Tracheal epithelial cell (primary cell): ENCODE measurements at places on chromosomes 16 and 17. TPM values are rescaled to one million over a fixed set of nuclear protein-coding genes. Genes with fewer than 3 reads are reported as not detected.

Gene SNAI3
- total RNA-seq: under 0.01 TPM in 1 of 2 replicates, not detected in the other

Gene MYO15B
- 4.5 and 6.3 TPM in 2 replicates for total RNA-seq

Gene ASPA
- not detected in 2 replicates for total RNA-seq

Gene CACNG1
- not detected in 2 replicates for total RNA-seq

Gene CCL2
- total RNA-seq: 0.21 and 25.5 TPM in 2 replicates

Gene FOXL1
- total RNA-seq: 0.72 and 2.8 TPM in 2 replicates

Gene WNK4
- 0.96 TPM in 1 of 2 replicates, not detected in the other for total RNA-seq

Gene RPH3AL
- 6.5 and 9.6 TPM in 2 replicates for total RNA-seq

Gene IGF2BP1
- total RNA-seq: under 0.01 and 0.24 TPM in 2 replicates

Gene SRCIN1
- 0.24 and 1.7 TPM in 2 replicates for total RNA-seq

Gene AANAT
- total RNA-seq: not detected in 2 replicates

Gene AOC2
- 0.96 and 1.5 TPM in 2 replicates for total RNA-seq

Gene SDR42E2
- total RNA-seq: not detected in 2 replicates

Gene SOCS3
- 10.4 and 28.0 TPM in 2 replicates for total RNA-seq

Gene MSI2
- 23.2 and 29.9 TPM in 2 replicates for total RNA-seq

Gene WDR81
- 22.0 and 24.6 TPM in 2 replicates for total RNA-seq

Gene SHBG
- total RNA-seq: 0.43 and 0.48 TPM in 2 replicates

Gene FOXO3B
- total RNA-seq: 1.7 and 3.4 TPM in 2 replicates

Gene PIK3R6
- not detected in 2 replicates for total RNA-seq

Gene PLK1
- total RNA-seq: 1.9 and 6.0 TPM in 2 replicates

Gene CARD14
- total RNA-seq: 1.9 and 3.1 TPM in 2 replicates

Gene ELMO3
- 43.7 and 49.2 TPM in 2 replicates for total RNA-seq

Gene SEPHS2
- 7.2 and 10.0 TPM in 2 replicates for total RNA-seq

Gene ARHGAP23
- total RNA-seq: 21.9 and 40.7 TPM in 2 replicates

Gene CDH8
- total RNA-seq: 0.48 and 2.8 TPM in 2 replicates

Gene METTL16
- 14.5 and 21.1 TPM in 2 replicates for total RNA-seq

Gene EIF4A3
- 135 and 160 TPM in 2 replicates for total RNA-seq

Gene ACSM5
- 1.9 TPM in 1 of 2 replicates, not detected in the other for total RNA-seq

Gene VEZF1
- 21.9 and 26.0 TPM in 2 replicates for total RNA-seq

Gene CCL18
- not detected in 2 replicates for total RNA-seq

Gene TNP2
- not detected in 2 replicates for total RNA-seq
